ENCODE measurements at places on chromosomes 16 and 17.

GRCh38 chr16:10708969-10709368 is 14.2 kb upstream of the TEKT5 start:
- no peak for DNase-seq

DNA sequence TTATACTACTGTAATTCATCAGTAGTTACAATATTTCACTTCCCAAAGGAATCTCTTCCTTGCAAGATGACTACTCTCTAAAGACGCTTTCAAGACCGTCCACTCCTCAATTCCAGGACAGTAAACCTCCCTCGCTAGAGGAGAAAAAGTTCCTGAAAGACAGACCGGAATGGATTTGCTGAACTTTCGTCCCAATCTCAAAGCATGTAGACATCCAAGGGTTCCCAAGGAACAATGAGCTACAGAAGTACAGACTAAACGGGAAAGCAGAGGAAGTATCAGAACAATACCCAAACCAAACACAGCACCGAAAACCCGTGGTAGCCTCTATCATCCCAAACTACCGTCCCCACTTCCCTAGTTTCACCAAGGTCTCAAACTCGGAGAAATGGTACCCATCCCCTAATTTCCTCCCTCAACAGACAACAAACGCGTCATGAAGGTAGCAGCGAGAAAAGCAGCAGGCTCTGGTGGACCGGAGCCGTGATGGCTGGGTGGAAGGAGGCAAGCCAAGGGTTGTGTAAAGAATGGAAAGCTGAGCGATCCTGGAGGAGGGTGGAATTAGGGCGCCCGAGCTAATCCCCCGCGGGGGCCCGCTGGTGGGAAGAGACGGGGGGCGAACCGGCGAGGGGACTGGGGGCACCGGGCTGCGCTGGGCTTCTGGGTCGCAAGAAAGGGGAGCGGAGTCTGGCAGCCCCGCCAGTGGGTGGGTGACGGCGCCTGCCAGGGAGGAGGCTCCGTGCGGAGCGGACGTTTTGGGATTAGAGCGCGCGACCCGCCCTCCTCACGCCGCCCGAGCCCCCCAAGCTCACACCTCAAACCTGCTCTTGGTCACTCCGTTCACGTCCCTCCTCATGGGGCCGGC is 647 bp downstream of the FBXL20 start:
- DNase-seq: no peak

DNA sequence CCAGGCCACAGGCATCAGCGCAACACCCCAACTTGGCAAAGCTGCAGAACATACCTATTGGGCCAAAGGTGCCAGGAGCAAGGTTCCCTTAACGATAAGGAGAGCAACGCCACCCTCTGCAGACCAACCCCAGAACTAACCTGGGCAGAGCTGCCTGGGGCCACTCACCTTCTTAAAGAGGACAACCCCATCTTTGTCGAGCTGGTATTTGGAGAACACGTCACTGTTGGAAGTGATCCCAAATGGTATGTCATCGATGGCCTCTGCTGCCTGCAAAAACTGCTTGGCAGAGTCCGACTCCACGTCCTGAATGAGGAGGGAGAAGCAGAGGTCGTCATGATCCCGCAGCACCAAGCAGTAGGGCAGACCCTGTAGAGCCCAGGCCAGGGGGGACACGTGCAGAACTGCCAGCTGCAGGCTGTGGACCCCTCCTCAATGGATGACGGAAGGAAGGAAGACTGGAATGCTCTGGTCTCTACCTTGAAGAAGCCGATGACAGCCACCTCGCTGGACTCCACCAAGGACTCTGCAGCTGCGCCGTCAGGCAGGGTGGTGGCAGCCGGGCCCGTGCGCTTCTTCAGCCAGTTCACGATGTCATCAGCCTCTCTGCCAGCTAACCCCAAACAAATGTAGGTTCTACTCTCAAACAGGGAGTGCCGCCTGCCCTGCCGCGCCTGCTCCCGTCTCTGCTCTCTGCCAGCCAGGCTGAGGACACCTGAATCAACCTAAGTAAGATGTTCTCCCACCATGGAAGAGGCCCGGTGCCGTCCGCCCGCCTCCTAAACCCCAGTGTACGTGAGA is 5.2 kb downstream of the P4HB start:
- no peak for DNase-seq

- DNase-seq: no peak
These were observed 7.0 kb downstream of the IRX6 start for GRCh38 chr16:55330781-55331647.

DNA sequence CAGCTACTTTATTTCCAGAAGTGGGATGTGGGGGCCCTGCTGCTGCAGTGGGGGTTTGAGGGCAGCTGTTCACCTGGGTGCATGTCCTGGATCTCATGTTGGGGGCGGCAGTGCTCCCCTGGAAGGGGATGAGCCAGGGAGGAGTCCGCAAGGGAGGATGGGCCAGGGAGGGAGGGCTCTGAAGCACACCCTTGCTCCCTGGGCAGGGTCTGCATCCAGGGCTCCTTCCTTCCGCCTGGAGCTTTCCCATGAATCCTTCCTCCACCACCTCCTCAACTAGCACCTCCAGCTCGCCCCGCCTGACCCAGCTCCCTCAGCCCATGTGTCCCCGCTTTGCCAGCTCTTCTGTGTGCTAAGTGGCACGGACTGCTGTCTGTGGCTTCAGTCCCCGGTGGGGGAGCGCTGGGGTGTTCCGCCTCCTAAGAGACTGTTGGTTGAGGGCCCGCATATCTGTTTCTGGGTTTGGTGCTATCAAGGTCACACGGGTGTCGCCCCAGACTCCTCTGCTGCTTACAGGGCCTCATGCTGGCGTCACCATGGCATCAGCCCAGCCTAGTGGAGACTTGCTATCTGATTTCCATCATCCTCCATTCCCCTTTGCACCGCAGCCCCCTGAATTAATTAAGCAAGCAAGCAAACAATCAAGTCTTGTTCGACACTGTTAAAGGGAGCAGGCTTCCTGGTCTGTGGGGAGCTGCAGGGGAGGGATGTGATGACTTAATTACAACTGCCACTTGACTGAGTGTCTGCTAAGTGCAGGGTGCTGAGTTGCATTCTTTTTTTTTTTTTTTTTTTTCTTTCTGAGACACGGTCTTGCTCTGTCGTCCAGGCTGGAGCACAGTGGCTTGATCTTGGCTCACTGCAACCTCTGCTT is 71.8 kb downstream of the PRKCA start:
- no peak for DNase-seq

GRCh38 chr16:87351320-87351698 is 32.3 kb downstream of the FBXO31 start:
- DNase-seq: no peak

- DNase-seq: no peak
These were observed 950 bp upstream of the MYO1C start for GRCh38 chr17:1493291-1493980.

DNA sequence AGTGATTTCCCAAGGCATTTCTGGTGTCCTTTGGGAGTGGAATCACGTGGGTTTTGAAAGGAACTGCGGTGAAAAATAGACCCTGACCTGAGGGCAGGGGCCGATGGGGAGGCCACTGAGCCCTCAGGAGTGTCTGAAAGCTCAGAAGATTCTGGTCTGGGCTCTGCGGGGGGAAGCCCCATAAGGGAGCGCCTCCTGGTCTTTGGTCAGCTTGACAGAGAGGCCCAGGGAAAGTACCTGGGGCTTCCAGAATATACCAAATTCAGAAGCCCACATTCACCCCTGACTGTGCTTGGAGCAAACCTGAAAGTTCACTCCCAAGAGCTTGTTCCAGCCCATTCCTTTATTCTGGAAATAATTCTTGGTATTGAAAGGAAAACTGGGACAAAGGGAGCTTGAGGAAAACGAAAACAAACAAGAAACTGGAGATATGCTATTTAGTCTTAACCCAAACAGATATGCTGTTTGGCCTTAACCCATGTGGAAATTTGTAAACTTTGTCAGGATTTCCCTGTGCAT is 23.2 kb upstream of the NAGLU start:
- DNase-seq: no peak

GRCh38 chr16:35730251-35730650 is 2270.8 kb downstream of the TP53TG3F start:
- no peak for DNase-seq

- no peak for DNase-seq
These were observed 25.6 kb upstream of the ZNF652 start for GRCh38 chr17:49387498-49388289.

- no peak for DNase-seq
These were observed 32.8 kb downstream of the NETO2 start for GRCh38 chr16:47110939-47111338.

- DNase-seq: no peak
These were observed 608 bp upstream of the TRIM37 start for GRCh38 chr17:59107306-59107670.

DNA sequence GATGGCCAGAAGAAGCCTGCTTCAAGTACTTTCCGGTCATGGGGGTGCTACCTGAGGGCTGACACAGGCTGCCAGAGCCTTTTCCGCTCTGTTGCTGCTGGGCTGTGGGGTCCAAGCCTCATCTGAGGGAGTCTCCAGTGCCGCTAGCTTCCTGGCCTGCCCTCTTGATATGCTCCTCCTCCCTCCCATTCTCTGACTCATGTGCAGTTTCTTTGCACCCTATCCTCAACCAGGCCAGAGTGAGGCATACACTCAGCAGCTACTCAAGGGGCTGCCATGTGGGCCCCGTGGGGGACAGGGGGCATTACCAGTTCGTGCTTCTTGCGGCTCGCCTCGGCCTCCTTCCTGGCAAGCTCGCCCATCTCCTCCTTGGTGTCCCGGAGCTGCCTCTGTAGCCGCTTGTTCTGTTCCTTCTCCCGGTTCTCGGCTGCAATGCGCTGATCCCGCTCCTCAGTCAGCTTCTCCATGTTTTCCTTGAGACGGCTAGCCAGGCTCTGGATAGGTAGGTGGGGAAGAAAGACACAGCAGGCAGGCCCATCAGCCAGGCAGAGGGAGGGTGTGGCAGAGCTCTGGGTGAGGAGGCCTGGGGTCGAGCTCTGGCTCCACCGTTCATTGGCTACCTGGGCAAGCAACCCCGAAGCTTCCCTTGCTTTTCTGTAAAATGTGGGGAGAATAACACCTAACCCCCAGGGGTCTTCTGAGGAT is 43.8 kb downstream of the PIPOX start:
- DNase-seq: no peak

DNA sequence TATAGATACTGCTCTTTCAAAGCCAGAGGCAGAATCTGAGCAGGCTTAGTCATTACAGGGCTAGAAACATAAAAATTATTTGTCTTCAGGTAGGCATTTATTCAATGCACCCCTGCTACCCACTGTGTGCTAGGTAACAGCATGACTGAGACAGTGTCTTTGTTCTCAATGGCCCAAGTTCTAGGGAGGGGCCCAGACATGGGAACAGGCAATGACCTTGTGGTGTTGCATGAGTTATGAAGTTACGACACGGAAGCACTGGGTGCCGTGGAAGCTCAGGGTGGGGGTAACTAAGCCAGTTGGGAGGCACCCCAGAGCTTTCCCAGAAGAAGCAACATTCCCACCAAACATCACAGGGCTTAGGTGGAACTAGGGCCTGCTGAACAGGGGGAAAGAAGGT is 87.0 kb downstream of the CPPED1 start:
- no peak for DNase-seq

DNA sequence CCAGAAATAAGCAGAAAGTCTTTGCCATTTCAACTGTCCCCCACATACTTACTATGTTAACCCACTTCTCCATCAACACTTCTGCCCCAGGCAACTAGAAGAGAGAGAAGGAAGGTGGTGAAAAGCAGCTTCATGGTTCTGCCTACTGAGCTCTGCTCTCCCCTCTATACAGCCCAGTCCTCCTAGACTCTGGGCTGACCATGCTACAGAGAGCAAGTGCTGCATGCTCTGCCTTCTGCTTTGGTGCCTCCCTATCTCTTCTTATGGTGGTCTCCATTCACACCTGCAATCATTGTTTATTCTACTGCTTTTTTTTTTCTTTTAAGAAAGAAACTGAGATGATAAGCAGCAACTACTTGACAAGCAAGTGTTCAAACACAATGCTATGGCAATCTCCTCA is 20.3 kb upstream of the CD300E start:
- no peak for DNase-seq

DNA sequence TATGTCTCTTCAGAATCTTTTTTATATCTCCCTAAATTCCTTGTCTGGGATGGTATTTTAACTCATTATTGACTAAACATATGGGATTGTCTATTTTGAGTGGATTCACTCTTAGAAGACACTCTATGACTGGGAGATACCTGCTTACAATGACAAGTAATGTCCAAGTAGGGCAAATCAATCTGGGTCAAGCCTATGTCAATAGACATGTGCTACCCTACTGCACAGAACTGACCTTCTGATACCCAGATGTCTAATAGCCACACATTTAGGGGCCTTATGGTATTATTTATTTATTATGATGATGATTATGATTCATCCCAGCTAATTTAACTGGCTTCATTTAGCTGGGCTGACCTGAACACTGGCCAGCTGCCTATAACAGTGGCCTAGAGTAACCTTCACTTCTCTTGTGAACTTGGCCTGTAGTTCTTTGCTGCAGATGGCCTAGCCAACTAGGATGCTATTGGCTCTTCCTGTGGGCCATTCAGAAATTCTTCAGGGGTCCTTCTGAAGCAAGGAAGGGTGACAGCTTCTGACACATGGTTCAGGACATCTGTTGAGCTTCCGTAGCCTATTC is 138.0 kb downstream of the ANKFN1 start:
- no peak for DNase-seq

DNA sequence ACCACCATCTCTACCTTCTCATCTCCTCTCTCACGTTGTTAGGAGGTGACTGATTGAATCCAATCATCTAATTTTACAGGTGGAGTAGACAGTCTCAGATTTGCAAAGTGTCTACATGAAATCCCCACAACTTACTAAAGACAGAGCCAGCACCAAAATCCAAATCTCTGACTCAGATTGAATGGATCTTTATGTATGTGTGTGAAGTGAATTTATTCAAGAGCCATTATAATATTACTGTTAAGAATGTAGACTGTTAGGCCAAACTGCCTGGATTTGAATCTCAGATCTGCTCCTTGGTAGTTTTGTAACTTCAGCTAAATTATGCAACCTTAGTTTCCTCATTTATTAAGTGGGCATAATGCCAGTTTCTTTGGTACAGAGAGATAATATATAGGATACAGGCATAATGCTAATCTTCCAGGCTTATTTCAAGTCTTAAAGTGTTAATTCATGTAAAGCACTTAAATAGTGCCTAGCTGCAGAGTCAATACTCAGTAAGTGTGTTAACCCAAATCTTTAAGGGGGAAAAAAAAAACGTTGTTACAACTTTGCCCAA is 12.7 kb downstream of the CNEP1R1 start:
- DNase-seq: no peak

DNA sequence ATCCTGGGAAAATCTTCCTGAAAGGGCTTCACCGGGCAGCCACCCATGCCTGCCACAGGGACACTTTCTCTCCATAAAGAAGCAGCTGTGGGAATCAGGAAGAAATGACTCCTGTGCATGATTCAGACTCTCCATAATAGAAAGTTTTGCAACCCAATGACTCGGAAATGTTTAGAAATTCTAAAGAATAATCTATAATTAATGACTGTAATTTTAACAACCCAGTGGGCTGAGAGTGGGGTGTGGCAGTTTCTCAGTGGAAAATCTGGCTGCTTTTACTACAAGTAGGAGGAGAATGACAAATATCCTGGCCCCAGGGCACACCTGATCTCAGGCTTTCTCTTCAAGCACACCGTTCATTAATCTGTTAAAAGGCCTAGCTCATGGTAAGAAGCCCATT is 25.7 kb downstream of the IRF8 start:
- DNase-seq: no peak

- DNase-seq: no peak
These were observed 28.7 kb downstream of the CCR7 start for GRCh38 chr17:40536295-40537171.

Data from retinal pigment epithelial cell (primary cell).